HepG2 (cell line): ENCODE measurements at places on chromosomes 1 and 21. TPM values are rescaled to one million over a fixed set of nuclear protein-coding genes. Genes with fewer than 3 reads are reported as not detected.

The RGS13 gene
- not detected in 2 replicates for total RNA-seq

The PTGFR gene
- not detected in 2 replicates for total RNA-seq

The OR2G6 gene
- total RNA-seq = not detected in 2 replicates

The NTNG1 gene
- not detected in 2 replicates for total RNA-seq

The WASF2 gene
- total RNA-seq = 10.4 and 16.9 TPM in 2 replicates

The LDLRAD1 gene
- 1.2 and 2.5 TPM in 2 replicates for total RNA-seq

The ZNF683 gene
- total RNA-seq = not detected in 2 replicates

The TACSTD2 gene
- total RNA-seq = not detected in 2 replicates

The DNM3 gene
- not detected in 2 replicates for total RNA-seq

The ST6GALNAC5 gene
- total RNA-seq = not detected in 2 replicates

The VSIG8 gene
- not detected in 2 replicates for total RNA-seq

The GLIS1 gene
- not detected in 2 replicates for total RNA-seq

The LCE3B gene
- not detected in 2 replicates for total RNA-seq

The LCE1A gene
- not detected in 2 replicates for total RNA-seq

The LCE2A gene
- not detected in 2 replicates for total RNA-seq

The SLC44A3 gene
- 3.8 and 6.8 TPM in 2 replicates for total RNA-seq

The SLAMF6 gene
- total RNA-seq = not detected in 2 replicates

The TMCO4 gene
- 3.9 and 4.1 TPM in 2 replicates for total RNA-seq

The SLC35F3 gene
- total RNA-seq = not detected in 2 replicates

The LPAR3 gene
- total RNA-seq = not detected in 2 replicates
